ENCODE measurements at places on chromosomes 12 and 14. TPM values are rescaled to one million over a fixed set of nuclear protein-coding genes. Genes with fewer than 3 reads are reported as not detected.
A peak's percentile ranks its signal among the peaks of the same experiment; 100 is the strongest.

DNA sequence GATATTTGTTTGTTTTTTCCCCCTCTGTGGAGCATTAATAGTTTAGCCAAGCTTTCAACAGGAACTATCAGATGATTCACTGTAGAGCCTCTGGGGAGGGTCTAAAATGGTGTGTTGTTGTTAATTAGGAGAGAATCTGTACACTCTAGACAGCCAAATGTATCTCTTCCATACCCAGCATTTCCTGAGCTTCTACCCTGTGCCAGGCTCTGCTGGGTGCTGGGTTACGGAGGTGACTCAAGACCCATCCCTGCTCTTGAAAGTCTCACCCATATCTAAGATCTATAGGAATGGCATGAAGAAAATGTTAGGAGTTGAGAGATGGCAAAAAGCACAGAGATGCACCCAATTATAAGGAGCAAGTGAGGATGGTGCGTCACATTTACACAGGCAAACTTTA, 245.8 kb downstream of the C12orf75 start:
- DNase-seq = no peak

- no peak for DNase-seq
These were observed 123.3 kb downstream of the KICS2 start for GRCh38 chr12:64098709-64099354.

- peak; percentile 63 for DNase-seq
These were observed 20.5 kb downstream of the PSMC1 start for GRCh38 chr14:90276646-90277367.

DNA sequence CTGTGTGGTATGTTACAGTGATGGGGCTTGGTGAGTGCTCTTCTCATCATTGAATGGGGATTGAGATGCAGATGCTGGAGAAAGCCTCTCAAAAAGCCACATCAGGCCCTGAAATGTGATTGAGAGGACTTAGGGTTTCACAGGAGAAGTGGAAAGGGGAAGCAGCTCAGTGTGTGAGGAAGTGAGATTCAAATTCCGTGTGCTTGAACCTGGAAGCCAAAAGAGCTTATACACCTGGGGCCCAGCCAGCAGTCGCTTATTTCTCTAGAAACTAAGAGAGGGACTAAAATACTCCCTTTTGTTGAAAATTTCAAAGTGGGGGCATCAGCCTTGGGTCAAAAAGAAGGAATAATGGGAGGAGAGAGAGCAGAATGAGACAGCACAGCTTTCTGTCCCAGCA, 39.1 kb upstream of the GZMB start:
- no peak for DNase-seq

DNA sequence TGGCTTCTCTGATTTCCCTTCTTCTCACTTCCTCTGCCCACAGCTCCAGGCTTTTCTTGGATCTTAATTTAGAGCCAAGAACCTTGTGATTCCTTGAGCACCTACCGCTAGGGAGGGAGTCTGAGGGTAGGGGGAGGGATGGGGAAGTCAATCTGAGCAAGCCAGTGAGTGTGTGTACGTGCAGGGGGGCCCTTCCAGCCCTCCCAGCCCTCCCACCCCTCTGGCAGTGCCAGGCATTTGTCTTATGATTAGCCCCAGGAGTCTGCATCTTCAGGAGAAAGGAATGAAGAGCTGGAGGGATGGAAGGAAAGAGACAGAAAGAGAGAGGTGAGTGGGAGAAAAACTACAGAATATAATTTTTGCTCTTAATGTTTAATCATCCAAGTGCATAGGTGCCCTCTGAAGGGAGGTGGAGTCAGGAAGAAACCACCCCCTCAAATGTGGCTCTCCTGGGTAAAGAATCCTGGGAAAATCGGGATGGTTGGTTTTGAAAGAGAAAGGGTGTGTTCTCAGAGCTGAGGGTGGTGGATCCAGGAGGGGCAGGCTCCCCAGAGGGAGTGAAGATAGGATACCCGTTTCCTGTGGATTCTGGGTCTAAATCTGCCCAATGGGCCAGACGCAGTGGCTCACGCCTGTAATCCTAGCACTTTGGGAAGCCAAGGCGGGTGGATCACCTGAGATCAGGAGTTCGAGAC, 2.1 kb downstream of the PIANP start:
- DNase-seq = no peak

- peak; percentile 56 for DNase-seq
These were observed 13.0 kb downstream of the CDKL1 start for GRCh38 chr14:50383618-50384225.

Gene OTOGL
- total RNA-seq = 1.4 TPM

Gene SLCO1A2
- 5.9 TPM for total RNA-seq

Gene RTL1
- total RNA-seq = under 0.01 TPM

Gene MGST1
- total RNA-seq = 9.2 TPM

Data from cerebellum (tissue), 4 donors.